ENCODE measurements at places on chromosomes 16 and 17.

DNA sequence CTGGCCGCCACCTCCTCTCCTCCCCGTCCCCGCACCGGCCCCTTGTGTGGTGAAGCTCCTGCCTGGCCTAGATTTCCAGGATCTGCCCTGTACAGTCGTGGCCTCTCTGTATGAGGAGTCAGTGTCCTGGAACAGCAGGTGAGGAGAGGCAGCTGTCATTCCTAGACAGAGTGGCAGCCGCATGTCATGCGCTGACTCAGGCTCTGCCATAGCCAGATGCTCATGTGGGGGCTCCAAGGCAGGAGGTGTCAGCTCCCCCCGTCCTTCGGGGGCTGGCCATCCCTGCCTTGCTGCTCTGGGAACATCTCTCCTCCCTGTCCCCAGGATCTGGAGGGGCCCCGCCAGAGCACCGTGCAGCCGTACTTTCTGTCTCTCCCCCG lies 60.4 kb downstream of the BAIAP2 start:
- DNase-seq, result no peak

- no peak for DNase-seq
Measured at GRCh38 chr16:70759666-70760065, 41.3 kb downstream of the VAC14 start.

DNA sequence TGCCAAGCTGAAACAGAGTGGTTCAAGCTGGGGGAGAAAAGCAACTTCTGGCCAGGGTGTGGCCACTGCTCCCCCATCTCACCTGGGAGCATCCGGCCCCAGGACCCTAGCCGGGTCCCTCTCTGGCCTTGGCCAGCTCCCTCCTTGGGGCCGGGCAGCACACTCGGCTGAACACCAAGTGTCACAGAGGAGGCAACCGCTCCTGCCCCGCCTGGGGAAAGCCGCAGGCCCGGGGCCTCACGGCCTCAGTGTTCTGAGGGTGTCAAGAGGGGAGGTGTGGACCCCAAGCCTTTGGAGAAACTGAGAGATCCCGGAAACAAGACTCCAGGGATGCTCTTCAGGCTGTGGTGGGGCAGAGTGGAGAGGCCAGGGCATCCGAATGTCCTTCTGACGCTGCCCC lies 88.4 kb downstream of the ENGASE start:
- DNase-seq, result no peak

DNA sequence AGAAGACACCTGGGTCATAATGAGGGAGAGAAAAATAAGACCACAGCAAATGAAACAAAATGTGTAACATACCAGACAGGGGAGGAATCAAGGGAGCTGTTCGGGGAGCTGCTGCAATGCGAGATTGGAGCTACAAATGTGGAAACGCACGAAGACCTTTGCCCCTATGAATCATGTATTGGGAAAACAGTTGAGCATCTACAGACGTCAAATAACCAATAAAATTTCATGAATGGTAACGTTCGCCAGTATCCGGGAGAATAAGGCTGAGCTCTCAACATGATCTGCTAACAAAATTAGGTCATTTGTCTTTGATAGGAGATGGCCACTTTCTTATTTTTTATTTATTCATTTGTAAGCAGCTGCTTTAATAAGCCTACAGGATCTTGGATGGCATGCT lies 486.2 kb upstream of the RBFOX1 start:
- DNase-seq, result no peak

DNA sequence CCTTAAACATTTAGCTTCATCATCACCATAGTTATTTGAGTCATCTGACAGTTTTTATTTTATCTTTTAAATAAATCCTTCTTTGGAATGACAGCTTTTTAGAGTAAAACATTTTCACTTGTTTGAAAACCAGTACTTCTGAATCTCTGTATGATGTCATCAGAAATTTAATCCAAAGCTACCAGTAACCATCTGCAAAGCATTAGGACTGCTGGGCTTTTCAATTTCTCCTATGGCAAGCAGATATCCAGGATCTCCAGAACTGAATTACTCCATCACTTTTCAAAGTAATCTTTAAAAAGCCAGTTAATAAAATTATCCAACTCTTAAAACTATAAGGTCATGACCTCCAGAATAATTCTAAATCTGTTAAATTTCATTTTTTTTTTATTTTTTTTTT lies 51.5 kb downstream of the CHCT1 start:
- DNase-seq, result no peak

- no peak for DNase-seq
Measured at GRCh38 chr16:78291604-78292003, 192.2 kb downstream of the WWOX start.

- no peak for DNase-seq
Measured at GRCh38 chr17:6070430-6070912, 292 bp downstream of the WSCD1 start.

Data from CD4-positive, alpha-beta T cell treated with Interleukin-21 for 1 hour (primary cell).